ENCODE measurements at places on chromosomes 11 and 22.

GRCh38 chr11:99154277-99154676, 133.5 kb downstream of the CNTN5 start:
- no peak for DNase-seq

- no peak for DNase-seq
Observed at GRCh38 chr11:114219559-114220349, 76.4 kb upstream of the NNMT start.

DNA sequence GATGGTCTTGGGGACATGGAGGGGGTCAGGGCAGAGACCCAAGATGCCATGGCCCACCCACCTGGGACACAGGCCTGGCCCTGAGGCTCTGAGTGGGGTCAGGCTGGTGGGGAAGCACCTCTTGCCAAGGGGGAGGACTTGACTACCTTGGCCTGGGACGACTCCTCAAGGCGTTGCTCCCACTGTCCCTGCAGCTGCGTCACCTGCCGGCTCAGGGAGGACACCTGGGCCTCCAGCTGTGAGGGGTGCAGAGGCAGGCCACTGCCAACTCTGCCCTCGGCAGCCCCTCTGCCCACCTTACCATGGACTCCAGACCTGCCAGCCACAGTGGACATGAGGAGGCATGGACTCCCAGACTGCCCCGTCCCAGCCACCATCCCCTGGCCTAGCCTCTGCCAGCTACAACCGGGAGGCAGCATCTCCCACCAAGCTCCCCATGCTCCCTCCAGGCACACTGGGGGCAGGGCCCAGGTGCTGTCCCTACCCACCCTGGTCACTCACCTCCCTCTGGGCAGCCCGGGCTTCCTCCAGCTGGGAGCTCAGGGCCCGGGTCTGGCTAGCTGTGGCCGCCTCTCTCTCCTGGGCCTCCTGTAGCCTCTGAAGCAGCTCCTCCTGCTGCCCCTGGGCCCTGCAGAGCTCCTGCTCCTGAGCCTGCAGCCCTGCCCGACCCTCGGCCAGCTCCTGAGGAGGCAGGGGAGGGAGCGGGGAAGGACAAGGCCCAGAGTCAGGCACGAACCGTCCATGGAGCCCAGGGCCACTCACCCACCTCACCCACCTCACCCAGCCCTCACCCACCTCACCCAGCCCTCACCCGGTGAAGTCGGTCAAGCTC, 8.6 kb downstream of the CDC42BPG start:
- no peak for DNase-seq

- DNase-seq, result no peak
Observed at GRCh38 chr11:104682206-104682605, 216.1 kb downstream of the CASP12 start.

GRCh38 chr11:134725716-134726639, 313.9 kb upstream of the B3GAT1 start:
- no peak for DNase-seq

GRCh38 chr22:36701965-36702621, 1.5 kb downstream of the CACNG2 start:
- no peak for DNase-seq

- no peak for DNase-seq
Observed at GRCh38 chr11:107856180-107856980, 2.2 kb downstream of the SLC35F2 start.

GRCh38 chr11:123729602-123730001, 11.9 kb downstream of the ZNF202 start:
- no peak for DNase-seq

- no peak for DNase-seq
Observed at GRCh38 chr11:75440960-75441803, 8.2 kb upstream of the KLHL35 start.

- DNase-seq, result no peak
Observed at GRCh38 chr11:11569936-11570491, 51.8 kb downstream of the GALNT18 start.

DNA sequence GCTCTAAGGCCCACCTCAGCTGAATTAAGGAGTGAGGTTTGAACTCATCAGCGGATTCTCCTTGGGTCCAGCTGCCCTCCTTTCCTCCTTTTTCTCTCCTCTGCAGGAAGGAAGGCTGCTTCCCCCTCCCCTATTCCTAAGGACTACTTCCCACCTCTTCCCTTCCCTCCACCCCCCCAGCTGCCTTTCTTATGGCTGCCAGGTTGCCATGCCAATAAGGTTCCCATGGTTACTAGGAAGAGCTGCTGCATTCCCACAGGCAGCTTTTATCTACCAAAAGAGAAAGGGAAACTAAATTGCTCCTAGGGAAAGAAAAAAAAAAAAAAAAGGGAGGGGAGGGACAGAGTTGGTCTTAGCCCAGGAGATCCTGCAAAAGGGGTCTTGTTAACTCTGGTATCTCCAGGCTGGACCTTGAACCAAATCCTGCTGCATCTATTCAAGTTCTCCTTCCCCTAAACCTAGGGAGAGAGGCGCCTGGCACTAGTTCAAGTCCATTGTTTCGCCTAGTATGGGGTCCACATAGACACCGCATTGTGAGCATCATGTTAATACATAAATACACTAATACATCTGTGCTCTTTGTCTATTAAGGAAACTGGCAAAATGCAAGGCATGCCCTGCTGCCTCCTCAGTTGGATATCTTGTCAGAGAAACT, 21.2 kb upstream of the FEZ1 start:
- peak; percentile 31 for DNase-seq

DNA sequence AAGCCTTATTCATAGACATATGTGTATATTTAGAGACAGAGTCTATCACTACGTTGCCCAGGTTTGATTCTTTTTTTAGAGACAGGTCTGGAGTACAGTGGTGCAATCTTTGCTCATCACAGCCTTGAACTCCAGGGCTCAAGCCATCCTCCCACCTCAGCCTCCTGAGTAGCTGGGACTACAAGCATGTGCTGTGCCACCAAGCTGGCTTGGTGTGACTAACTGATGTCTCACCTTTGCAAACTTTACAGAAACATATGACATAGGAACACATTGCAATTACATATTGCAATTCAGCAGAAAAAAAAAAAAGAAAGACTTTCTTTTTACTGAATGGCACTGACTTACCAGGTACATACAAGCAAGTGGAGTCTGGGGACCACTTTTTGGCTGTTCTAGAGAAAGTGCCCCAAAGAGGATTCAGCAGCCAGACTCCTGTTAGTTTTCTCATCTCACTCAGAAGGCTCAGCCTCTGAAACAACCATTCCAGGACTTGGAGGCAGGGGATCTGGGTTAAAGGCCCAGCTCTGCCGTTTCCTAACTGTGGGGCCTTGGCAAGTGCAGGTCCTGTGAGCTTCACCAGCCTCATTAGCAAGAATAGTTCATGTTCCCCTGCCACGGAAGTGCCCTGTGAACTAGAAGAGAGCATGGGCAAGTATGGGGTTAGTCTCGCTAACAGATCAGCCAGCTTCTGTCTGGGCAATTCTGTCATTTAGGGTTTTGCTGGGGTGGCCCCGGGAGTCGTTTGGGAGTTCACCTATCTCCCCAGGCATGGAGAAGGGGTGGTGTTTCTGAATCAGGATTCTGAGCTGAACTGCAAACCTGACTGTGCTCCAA, 11.3 kb upstream of the NFAM1 start:
- DNase-seq, result no peak

- DNase-seq, result no peak
Observed at GRCh38 chr11:115464269-115464668, 39.9 kb downstream of the CADM1 start.

DNA sequence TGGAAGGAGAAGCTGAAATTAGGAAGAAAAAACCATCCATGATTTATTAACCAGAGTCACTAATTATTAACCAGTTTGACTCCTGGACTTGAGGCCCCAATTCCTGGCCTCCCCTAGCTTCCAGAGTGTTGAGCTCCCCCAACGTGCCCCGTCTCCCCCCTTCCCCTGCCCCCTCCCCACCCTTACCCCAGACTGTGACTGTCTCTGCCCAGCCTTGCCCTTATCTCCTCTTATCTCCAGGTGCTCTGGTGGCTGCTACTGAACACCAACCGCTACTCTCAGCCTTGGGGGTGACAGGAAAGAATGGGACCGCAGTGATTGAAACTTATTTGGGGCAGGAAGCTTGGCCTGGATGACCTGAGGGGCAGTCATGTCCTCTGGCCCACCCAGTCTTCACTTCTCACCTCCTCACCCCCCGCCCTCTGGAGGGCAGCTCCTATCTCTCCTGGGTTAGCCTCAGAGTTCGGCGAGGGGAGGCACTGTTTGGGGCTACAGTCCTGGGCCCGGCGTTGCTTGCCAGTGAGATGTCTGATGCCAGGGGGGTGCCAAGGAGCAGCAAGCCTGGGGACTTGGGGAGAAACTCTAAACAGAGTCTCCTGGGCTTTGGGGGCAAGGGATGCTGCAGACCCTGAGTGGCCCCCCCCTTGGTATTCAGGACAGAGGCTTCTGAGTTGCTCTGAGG, 15.5 kb downstream of the NECTIN1 start:
- no peak for DNase-seq

DNA sequence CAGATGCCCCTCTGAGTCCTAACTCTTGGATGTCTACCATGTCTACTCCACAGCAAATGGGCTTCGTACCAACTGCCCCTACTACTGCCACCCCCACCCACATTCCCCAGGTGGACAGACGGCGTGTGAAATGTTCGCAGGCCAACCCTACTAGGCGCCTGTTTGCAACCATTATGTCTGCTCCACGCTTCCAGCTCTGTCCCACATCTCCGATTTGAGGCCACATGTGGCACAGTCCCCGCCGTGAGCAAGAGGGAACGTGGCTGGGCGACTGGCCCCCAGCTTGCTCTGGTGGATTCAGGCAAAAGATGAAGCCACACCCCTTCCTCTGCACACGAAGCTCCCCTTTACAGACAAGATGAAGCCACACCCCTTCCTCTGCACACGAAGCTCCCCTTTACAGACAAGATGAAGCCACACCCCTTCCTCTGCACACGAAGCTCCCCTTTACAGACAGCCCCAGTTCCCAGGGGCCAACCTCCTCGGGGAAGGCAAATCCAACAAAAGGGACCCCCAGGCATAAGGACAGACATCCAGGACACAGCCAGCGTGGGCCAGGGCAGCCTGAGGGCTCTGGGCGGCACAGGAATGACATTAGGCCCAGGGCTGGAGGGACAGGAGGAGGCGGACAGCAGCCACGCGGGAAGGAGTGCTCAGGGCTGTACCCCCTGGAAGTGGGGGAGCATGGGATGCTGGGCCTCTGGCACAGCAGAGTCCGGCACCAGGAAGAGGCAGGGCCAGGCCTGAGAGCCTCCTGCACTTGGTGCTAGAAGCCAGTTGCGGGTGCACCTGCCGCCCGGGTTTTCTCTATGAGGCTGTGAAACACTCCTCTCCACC, 106.2 kb downstream of the SHANK2 start:
- DNase-seq, result no peak

- DNase-seq, result no peak
Observed at GRCh38 chr11:91066456-91067047, 843.7 kb upstream of the CHORDC1 start.

DNA sequence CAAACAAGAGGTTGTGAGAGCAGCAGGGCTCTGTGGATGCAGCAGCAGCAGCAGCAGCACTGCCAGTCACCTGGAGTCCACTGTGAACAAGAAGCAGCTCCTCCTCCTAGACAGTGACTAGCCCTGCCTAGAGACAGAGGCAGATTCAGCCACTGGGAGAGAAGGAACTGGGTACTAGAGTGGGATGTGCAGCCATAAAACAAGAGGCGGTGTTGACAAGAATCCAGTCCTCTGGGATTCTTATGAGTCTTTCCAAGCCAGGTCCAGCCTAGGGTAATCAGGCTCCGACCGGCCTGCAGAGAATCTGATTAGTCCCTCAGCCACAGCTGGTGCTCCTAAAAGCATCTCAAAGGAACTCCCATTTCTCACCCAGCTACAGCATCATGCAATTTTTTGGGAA, 83.9 kb upstream of the USP47 start:
- no peak for DNase-seq

DNA sequence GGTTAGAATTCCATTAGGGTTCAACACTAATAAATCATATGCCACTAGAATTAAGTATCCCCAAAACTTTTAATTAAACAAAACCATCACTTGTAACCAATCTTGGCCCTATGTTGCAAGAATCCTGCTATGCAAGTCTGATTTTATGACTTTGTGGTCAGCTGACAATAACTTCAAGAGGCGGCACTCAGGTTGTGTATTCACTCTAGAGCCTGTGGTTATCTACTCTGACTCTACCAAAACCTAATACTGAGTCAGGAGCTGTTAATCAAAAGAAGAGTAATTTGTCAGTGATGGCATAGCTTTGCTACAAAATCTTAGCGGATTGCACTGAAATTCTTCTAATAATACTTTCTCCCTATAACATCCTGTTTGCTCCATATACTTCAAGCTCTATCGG, 253.7 kb downstream of the AASDHPPT start:
- DNase-seq, result no peak

DNA sequence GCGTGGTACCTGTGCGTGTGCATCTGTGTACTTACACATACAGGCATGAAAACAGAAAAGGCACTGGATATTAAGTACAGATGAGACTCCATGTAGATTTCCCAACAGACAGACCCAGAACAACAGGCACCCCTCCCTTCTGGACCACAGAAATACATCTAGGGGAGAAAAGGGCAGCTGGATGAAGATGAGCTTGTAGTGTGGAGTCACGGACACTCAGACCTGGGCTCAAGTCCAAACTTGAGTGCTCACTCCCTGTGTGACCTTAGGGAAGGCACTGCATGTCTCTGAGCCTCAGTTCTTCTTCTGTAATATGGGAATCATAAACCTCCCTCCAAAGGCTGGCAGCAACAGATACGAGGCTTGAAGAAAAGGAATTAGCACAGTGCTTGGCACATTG, 108.9 kb downstream of the GALNT18 start:
- DNase-seq, result no peak

DNA sequence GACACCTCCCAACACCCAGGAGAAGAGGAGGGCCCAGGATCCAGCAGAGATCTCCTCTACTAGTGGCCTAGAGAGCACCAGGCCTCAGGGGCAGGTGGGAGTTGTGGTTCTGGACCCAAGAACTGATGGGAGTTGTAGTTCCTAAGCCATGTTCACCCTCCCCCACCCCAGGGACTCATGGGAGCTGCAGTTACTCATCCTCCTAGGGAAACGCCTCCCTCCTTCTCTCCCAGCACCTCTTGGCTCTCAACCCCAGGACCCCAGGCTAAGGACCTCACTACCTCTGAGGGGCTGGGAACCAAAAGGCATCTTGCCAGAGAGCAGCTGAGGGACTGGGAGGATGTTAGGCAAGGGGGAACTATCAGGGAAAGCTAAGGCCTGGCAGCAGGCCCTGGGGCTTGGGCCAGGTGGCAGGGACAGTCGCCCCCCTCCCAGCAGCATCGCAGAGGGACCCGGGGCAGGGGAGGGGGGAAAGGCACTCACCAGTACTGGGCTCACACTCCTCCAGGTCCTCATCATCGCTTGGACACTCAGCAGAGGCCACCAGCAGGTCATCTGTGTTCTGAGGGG, 28.9 kb downstream of the SLC22A12 start:
- DNase-seq, result no peak

DNA sequence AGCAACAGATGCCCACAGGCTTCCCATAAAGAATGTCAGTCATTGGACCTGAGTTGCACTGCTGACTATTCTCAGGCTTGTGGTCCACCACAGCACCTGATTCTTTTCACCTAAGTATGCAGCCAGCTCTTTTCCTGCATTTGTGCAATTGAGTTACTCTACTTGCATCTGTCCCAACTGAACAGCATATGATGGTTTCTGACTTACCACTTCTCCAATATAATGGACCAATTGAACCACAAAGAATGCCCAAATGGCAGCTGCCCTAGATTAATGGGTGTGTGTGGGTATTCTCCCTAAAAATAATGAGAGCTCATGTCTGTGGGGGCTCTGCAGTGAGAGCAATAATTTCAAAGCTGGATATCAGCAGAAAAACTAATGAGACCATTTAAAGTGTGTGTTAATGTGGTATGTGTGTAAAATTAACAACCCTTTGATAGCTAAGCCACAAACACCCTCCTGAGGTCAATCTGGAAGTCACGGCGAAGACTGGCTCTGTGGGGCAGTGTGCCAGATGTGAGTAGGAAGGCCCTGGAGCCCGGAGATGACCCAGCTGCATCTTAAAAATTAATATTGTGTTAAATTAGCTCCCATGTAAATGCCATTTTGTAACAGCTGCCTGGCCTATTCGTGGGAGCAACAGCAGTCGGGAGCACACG, 43.8 kb downstream of the SC5D start:
- no peak for DNase-seq

Measured in AG04449 (cell line).